ENCODE measurements at places on chromosomes 3 and 15.

GRCh38 chr3:62843508-62843907, 31.7 kb downstream of the CADPS start:
- DNase-seq = no peak

GRCh38 chr15:89127054-89127702, 38.9 kb downstream of the ABHD2 start:
- DNase-seq = no peak

DNA sequence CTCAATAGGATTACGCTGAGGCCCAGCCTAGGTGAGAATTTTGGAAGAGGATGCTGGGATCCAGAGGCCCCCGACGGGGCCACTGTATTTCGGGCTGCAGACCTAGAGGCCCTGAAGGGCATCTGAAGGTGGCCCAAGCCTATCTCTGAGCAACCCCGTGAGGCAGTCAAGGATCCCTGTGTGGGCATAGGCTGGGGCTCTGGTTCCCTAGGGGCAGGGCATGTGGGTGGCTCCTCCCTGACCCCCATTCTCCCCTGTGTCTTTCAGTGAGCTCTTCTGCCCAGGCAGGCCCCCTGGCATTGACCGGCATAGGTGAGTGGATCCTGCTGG, 216.0 kb downstream of the SNRPN start:
- no peak for DNase-seq

DNA sequence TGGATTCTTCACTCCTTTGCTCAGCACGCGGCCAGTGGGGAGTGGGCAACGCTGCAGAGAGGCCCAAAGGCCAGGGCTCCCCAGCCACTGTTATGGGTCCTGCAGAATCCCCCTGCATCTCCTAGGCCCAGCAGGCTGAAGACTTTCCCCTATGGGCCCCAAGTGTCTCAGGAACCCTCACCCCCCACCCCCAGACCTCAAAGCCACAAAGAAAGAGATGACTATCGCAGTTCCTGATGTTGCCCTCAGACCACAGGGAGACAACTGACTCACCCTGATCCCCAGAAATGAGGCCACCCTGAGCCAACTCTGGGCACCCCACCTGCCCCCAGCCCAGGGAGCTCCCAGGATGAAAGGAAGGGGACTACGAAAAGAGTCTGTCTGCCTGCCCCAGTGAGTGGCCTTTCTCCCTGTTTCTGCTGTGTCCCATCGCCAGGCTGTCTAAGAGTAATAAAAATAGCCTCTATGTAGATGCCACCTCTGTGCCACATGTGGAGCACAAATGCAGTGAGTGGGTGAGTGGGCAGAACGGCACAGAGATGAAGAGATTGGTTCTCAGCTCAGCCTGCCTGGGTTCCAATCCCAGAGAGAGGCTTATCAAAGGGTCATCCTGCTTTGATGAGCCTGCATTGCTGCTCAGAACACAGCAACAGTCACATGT, 283.0 kb downstream of the UACA start:
- no peak for DNase-seq

DNA sequence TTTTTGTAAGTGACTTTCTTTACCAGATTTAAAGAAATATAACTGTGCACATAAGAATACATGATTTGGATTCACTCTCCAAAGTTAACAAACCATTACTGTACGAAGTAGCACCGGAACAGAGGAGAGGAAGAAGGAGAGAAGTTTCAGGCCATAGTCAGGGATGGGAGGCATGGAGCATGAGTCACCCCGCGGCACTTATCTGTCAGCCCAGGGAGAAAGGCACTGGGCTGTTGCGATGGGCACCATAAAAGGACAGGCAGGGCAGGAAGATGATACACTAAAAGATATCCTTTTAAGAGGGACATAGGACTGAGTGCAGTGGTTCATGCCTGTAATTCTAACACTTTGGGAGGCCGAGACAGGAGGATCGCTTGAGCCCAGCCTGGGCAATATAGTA, 37.0 kb downstream of the TTC23 start:
- DNase-seq = no peak

DNA sequence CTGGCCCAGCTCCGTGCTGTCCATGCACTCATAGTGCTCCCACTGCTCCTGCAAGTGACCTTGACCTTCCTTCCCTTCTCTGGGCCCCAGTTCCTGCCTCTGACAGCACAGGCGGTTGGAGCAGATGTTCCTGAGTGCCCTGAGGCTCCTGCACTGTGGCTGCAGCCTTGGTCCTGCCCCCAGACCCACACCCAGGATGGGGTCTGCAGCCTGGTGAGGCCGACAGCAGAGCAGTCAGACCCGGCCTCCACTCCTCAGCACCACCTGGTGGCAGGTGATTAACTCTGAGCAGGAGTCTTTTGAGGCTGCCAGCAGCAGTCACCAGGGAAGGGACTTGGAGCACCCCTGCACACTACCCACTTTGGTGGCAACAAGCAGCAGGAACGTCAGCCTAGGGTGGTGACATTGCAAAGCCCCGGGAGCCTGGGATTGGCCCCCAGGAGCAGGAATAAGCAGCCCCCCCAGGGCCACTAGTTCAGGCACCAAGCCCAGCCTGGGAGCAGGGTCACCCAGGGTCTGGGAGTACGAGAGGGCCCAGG, 64.6 kb downstream of the CYP11A1 start:
- DNase-seq = peak; percentile 72

DNA sequence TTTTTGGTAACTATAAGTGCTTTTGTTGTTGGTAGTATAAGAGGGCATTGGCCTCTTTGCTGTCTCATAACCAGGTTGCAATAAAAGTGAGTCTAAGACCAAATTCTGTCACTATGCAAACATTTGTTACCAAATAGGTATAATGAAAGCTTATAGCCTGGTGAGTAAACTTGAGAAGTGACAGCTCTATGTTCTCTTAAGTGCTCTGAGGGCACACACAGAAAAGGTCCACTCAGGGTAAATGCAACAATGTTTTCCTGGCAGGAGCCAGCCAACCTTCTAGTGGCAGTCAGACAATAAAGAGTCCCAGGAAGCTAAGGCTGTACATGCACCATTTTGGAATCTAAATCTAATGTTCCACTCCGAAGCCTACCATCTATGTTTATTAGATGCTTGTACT, 262.1 kb upstream of the TGFBR2 start:
- DNase-seq = no peak

- DNase-seq = no peak
These were observed 184.6 kb downstream of the XXYLT1 start for GRCh38 chr3:195086341-195086740.

DNA sequence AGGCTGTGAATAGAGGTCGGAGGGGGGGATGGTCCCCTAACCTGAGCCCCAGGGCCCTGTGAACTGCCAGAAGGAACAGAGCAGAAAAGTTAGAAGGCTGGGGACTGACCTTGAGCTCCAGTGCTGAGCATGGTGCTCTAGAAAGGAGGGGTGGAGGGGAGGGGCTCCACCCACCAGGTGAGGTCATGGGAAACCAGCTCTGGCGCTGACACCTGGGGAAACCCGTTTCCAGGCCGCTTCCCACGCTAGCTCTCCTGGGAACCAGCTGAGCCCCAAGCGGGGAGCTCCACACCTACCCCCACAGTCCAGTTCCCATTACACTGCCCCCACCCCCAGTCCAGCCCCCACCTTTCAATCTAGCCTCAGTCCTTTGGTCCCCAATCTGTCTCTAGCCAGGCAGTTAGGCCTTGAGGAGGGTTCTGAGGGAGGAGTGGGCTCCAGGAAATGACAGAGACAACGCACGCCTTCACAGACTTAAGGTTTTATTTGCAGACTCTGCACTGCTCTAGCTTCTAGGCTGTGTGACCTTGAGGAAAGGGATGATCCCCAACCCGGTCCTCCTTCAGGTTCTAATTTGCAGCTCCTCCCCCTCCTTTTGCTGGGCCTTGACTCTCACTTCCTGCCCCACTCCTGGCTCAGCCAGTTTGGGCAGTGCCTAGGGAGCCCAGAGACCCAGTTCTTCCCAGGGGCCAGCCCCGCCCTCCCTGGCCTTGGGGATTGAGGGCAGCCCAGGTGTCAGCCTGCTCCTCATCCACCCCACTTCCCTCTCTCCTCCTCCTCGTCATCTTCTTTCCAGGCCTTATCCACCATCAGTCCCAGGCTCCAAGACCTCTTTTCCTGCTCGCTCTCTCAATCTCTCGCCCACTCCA, 2.1 kb downstream of the RHOV start:
- DNase-seq = no peak

- DNase-seq = no peak
These were observed 81.6 kb downstream of the OCA2 start for GRCh38 chr15:28017423-28017924.

GRCh38 chr3:177694316-177694715, 497.0 kb upstream of the TBL1XR1 start:
- DNase-seq = no peak

- no peak for DNase-seq
These were observed 249.2 kb downstream of the OPA1 start for GRCh38 chr3:193842029-193842798.

GRCh38 chr15:35064576-35065190, 20.4 kb downstream of the NANOGP8 start:
- no peak for DNase-seq

DNA sequence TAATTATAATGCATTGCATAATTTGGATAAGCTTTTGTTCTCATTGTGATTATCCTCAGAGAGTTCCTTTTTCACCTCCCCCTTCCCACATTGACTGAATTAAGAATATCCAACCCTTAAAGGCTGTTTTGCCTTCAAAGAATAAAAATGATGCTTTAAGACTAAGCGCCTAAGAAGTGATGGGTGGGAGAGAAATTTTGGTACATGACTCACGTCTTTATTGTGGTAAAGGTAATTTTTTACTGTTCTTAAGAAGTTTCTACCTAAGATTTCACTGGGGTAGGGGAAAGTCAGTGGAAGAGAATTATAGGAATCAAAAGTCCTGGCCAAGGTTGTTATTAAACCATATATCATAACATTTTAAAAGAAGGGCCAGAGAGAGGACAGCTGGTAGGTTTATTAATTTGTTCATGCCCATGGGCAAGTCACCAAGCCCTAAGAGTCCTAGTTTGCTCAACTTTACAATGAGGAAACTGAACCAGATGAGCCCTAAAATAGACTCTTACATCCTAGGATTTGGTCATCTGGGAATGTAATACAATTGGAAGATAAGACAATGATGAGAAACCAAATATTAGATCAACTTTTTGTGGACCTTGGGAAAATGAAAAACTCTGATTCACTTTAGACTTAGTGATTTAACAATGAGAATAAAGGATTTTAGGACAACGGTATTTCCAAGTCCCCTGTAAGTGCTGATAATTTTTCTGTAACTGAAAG, 101.1 kb upstream of the RASGRP1 start:
- no peak for DNase-seq

DNA sequence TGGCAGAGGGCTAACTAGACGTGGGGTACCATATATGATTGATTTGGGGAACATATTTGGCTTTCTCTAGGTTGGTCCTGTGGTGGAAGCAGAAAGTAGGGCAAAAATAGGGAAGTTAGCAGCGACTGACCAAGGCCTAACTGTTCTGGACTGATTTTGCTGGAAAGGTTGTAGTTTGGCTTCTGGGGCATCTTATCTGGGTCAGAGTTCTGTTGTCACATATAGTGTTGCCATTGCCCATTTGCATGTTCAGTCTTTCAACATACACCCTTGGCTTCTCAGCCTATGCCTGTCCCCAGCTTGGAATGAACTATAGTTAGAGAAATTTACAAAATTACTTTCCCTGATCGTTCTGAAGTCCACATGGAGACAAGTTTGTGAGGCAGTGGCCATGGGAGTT, 426.5 kb downstream of the TBC1D5 start:
- no peak for DNase-seq

All from neural crest cell (in vitro differentiated cells).